ENCODE measurements at places on chromosomes 2 and 18.

GRCh38 chr2:68302281-68302875, 17.4 kb downstream of the CNRIP1 start:
- DNase-seq = no peak

DNA sequence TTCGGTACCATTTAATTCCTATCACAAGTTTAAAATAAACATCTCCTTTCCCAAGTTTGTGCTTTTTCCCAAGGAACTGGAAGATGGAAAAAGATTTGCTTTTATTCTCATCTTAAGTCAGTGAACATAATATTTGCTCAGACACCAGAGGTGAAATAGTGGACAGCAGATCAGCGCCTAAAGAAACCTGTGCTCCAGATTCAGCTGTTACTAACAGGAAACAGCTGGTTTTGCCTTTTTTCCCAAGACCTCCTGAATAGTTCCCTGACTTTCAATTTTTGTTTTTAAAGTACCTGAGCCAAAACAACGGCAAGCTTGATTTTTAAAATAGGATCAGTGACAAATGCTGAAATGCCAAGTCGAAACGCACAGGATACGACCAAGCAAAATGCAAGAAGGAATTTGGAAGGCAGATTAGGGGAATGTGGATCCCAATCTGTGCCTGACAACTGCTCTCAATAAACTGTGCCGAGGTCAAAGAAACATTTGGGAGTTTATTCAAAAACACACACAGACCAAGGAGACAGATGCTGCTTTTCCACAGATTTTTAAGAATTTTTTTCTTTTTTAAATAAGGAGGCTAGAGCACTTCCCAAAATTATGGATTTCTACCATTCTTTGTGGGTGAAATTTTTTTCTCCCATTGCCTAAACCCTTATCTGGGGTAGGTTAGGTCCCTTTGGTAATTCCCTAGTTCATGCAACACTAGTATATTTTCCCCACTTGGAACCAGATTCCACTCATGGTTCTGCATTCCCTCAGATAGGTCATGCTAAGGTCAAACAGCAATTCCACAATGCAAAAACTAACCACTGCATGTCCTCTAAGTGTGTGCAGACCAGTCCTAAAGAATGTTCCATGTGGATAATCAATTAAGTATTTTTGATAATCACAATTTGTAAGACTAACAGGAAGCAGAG, 121.5 kb upstream of the PDE1A start:
- DNase-seq = no peak

GRCh38 chr2:232634206-232635150, 1.1 kb downstream of the EFHD1 start:
- peak; percentile 31 for DNase-seq

DNA sequence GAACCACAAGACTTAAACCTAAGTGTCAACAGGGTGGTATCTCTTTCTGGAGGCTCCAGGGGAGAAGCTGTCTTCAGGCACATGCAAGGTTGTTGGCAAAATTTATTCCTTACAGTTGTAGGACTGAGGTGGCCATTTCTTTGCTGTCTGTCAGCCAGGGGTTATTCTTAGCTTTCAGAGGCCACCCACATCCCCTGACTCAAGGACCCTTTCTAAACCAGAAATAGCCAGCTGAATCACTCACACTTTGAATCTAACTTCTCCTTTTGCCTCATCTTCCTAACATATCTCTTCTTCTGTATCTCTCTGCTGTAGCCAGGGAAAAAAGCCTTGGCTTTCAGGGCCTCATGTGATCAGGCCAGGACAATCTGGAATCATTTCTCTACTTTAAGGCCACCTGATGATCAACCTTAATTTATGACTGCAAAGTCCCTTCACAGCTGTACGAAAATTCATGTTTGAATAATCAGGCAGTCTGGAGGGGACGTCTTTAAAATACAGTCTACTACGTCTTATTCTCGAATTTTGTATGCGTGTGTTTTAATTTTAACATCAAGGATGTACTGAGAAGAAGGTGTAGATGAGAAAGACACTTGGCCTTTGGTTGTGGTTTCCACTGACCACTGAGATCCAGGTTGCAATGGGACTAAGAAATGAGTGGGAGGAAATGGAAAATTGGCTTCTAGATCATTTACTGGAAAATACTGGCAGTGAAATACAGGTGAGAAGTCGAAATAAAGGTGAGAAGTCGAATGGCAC, 90.4 kb downstream of the DOCK10 start:
- no peak for DNase-seq

- no peak for DNase-seq
Observed at GRCh38 chr2:196440413-196440812, 199.1 kb upstream of the CCDC150 start.

- DNase-seq = no peak
Observed at GRCh38 chr2:26352892-26353291, 6.3 kb upstream of the ADGRF3 start.

GRCh38 chr18:66603941-66604627, at the start of gene CDH19:
Gene CDH19 (minus strand): TSS chr18:66604090. CDS start chr18:66572204, 31,886 bp downstream.
- no peak for DNase-seq

- no peak for DNase-seq
Observed at GRCh38 chr2:23757686-23758433, 169.1 kb downstream of the ATAD2B start.

DNA sequence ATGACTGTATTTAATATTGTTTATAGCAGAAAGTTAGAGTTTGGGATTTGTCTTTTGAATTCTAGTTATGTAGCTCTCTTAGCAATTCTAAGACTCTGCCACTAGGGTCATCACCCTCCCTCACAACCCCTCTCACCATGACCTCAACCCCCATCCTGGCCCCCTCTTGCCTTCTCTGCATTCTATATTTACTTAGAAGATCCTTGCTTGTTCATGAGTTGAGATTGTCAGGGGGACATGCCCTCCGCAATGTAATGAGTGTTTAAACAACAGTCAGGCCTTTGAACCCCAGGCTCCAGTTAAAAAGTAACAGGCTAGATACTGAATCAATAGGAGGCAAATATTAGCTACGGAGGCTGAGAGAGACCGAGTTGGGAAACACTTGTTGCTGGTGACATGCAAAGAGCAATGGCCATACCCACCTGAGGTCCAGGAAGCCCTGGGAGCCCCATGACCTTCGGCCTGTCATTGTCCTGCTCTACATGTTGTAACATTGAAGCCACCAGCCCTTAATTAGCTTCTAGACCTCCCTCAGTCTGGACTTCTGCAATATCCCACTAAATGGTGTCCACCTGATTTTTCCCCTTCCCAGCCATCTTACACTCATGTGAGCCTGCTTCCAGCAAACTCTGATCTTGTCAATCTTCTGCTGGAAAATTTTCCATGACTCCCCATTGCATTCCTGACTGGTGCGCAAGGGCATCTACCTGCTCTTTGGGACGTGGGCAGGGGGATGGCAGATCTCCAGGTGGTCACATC, 221.1 kb downstream of the ALPK2 start:
- no peak for DNase-seq

GRCh38 chr2:18244845-18245244, 315.6 kb downstream of the RDH14 start:
- no peak for DNase-seq

- no peak for DNase-seq
Observed at GRCh38 chr2:233445152-233445830, 91.0 kb downstream of the DGKD start.

DNA sequence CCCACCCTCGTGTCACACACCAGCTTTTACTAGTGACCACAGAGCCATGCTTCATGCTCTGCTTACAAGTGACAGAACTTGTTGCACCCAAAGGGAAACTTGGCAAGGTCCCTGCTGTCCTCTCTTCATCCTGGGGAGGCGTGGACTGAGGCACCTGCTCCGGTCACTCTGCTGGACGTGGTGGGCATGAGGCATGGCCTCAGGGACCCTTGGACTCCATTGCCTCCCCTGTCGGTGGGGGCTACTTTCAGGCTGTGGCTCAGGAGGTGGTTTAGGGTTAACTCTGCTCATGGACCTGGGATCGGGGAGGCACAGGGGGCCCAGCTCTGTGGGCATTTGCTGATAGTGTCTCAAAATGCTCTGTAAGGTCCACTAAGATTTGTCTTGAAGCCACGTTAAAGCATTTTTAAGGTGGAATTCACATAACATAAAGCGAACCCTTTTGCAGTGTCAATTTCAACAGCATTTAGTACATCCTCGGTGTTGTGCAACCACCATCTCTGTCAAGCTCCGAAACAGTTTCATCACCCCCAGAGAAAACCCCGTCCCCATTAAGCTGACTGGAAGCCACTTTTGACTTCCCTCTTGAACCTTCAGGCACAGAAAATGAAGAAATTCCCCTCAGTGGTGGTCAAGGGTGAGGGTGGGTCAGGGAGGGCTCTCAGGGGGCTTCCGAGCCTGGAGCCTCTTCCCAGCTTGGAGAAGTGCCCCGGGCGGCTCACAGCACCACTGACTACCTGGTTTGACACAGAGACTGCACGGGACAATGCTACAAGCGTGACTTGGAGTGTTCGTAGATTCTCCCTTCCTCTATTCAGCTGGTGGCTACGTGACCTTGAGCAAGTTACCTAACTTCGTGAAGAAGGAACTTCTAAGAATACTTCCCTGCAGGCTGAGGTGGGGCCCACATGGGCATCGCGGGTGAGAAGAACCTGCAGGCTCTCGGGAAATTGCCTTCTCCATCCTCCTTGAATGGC, 100.0 kb upstream of the HDAC4 start:
- DNase-seq = no peak

DNA sequence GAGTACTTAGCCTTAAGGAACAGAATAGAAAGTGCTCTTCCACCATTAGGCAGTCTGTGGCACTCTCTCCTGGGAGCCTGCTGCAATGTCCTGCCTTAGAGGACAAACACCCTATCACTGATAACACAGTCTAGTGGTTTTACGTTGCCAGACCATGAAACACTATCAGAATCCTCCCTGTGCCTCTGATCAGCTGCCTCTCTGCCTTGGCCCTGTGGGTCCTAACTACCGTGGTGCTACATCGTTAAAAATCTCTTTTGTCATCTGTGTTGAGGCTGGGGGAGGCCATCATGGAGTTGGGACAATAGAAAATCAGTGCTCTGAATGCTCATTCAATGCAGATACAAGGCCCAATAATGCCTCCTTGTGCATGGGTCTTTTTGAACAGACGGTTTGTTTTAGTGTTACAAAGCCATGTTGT, 11.9 kb upstream of the APCDD1 start:
- DNase-seq = no peak

DNA sequence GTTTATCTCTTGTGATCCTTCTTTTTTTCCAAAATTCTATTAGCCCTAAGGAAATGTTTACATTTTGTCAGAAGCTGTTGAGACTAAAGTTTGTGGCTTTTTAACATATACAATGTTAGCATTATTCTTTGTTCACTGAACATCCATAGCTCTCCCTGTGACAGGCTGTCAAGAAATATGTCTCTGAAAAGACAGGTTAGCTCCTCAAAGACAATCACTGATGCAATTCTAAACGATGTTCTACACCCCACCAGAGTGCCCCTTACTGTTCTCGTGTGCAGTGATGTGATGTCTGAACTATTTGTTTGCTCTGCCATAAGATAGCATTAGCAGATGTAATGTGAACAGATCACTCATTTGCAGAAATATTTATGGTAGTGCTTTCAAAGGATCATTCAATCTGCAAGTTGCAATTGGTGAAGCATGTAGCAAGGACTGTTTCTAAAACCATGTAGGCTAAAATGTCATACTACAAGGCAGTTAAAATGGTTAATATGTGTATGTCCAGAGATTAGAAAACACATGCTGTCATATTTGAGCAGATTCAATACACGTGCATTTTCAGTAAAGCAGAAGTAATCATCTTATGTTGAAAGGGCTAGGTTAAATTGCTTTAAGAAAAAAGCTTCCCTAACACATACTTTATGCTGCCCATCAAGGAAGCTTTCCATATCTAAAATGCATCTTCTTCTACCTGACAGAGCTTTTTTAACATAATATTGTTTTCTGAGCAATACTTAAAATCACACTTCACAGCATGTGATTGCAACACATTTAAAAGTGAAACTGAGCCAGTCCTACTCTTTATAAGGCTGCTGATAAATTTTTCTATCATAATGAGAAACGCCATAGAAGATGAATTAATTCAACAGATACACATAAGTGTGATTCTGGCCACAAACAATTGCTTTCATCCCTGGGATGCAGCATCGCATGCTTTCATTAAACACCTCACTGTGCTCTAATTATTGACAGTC, 285.7 kb upstream of the UBE2E3 start:
- no peak for DNase-seq

GRCh38 chr2:88709181-88709631, 17.7 kb downstream of the RPIA start:
- DNase-seq = no peak

GRCh38 chr2:88254437-88255091, 84.4 kb downstream of the THNSL2 start:
- DNase-seq = no peak

DNA sequence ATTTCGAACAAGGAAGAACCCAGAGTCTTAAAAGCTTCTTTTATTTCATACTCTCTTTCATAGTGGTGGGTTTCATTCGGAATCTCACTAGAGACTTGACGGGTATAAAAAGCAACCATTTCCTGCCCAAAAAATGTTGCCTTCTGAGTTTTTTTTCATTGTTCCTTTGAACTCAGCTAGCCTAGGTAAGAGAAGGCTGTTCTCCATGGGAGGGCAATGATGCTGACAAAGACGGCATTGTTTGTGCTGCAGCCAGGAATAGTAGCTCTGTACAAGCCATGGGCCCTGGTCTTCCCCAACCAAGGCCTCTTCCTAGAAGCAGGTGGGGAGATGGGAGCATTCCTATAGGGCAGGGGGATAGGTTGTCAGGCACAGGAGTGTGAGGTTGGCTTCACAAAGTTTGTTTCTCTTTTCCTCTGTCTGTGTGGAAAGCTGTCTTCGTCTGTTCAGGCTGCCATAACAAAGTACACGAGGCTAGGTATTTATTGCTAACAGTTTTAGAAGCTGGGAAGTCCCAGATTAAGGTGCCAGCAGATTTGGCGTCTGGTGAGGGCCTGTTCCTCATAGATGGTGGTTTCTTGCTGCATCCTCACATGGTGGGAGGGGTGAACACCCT, 405.1 kb downstream of the NBAS start:
- DNase-seq = no peak

GRCh38 chr18:64713284-64713683, 564.4 kb upstream of the LINC00305 start:
- DNase-seq = no peak

- no peak for DNase-seq
Observed at GRCh38 chr2:147773479-147773878, 71.3 kb upstream of the ACVR2A start.

DNA sequence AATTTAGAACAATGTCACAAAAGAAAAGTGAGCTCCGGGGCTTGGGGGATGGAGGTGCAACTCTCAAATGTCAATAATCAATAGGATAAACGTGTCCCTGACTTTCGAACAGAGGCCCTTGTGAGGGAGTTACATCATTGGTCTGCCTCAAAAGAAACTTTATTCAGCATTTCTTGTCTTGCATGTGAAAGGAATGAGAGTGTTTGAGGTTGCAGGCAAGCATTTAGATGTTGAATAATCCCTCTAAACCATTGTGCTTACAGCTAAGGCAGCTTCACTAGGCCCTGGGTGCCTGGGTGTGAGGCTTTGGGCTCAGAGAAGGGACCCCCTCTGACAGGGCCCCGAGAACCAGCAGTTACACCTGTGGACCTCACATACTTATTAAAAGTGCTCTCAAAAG, 28.6 kb upstream of the FHL2 start:
- no peak for DNase-seq

DNA sequence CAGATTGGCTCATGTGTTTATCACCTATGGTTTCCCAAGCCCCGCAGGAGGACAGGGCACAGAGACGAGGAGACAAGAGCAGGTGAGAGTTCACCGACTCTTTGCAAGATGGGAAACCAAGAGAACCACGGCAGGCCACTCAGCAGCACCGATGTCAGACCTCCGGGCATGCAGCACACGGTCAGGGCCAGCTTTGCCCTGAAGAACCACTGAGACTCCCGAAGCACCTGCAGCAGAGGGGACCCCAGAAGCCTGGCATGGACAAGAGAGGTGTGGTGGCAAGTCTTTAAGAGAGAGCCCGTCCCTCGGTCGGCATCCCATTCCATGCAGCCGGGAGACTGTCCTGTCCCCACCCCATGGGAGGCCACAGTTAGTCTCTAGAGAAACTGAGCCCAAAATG, 36.6 kb upstream of the TAF1B start:
- DNase-seq = no peak
